ENCODE measurements at places on chromosomes 12 and 14.

DNA sequence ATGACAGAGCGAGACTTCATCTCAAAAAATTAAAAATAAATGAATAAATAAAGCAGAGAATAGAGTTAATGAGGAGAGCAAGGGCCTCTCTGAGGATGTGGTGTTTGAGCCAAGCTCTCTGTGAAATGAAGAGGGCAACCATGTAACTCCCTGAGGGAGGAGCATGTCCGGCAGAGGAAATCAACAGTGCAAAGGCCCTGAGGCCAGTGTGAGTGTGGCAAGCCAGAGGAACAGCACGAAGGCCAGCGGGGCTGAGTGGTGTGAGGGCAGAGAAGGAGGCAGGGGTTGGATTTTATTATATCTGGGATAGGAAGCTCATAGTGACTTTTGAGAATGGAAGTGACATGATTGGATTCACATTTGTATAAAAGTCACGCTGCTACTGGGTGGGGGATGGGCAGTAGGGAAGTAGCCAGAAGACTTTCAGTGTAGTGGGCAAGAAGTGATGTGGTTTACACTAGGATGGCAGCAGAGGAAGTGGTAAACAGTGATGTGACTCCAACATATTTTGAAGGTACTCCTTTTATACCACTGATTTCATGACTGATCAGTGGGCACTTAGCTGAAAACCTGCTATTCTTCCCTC lies 10.3 kb upstream of the LRP1-AS start:
- DNase-seq, result no peak

GRCh38 chr12:113519464-113520307 lies 48.0 kb upstream of the LHX5 start:
- no peak for DNase-seq

DNA sequence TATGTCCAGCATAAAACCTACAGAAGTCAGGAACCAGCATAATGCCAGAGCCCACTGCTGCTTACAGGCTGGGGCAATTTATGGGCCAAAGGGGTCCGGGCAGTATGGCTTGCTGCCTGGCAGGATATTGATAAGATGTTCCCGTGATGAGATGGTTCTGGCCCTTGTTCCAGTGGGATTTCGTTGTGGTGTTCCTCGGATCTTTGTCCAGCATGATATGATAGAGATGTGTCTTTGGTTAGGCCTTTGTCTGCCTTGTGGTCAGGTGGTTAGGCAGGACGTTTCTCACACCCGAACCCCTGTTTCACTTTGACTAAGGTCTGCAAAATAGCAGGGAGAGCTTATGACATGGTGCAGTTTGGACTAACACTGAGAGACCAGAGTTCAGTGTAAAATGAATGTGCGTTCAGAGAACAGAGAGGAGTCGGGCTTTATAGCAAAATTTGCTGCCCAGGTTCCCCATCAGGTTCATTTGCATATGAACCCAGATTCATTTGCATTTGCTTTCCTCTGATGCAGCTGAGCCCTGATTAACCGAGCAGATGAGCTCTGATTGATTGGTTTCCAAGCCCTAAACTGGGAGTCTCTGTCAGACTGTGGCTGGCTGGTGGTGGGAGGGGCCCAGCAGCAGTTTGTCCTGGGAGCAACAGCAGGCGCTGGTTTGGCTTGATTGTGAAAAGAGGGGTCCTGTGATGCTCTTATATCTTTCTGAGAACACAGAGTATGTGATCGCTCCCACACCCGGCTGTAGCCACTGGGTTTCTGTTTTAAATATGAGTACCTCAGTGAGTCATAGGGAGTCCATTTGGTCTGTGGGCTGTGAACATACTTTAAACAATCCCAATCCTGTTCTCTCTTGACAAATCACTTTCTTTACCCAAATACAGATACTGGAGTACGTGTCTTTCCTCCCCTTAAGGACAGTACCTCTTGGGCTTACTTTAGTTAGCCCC lies 156.3 kb upstream of the PZP start:
- DNase-seq, result no peak

DNA sequence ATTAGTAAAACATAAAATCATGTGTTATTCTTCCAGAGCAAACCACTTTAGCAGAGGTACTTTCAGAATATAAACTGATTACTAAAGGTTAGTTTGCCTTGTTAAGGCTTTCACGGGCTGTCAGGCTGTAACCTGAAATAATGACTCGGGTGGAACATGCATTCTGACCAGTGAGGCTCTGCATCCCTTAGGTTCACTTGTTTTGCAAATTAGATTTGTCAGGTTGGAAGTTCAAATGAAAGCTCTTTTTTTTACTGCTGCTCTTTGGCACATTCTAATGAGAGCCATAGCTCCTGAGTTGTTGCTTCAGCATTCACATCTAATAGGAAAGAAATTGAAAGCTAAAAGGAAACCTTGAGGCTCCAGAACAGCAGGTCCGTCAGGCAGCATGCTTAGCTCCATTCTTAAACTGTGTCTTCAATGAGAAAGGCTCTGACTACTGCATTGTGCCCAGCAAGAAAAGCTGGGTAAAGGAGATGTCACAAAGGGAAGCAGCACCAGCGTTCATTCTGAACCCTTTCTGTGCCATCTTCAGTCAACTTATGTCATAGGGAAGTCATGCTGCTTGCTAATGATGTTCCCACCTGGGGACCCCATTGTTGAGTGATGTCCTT lies 445.5 kb upstream of the FBXO33 start:
- DNase-seq, result no peak

DNA sequence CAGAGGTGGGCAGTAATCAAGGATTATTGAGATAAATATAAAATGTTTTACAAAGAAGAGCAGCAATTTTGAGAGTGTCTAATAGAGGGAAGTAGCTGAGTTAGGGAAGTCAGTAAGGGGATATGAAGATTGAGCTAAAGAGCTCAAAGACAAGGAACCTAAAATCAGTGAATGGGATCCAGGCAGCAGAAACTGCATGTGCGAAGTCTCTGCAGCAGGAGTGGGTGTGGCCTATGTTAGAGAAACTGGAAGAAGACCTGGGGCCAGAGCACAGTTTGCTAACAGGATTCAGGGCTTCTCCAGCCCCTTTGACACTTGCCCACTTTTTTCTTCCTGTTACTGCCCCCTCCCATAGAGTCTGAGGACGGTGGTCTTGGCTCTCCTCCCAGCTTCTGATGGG lies 36.3 kb upstream of the PLXNC1 start:
- DNase-seq, result no peak

DNA sequence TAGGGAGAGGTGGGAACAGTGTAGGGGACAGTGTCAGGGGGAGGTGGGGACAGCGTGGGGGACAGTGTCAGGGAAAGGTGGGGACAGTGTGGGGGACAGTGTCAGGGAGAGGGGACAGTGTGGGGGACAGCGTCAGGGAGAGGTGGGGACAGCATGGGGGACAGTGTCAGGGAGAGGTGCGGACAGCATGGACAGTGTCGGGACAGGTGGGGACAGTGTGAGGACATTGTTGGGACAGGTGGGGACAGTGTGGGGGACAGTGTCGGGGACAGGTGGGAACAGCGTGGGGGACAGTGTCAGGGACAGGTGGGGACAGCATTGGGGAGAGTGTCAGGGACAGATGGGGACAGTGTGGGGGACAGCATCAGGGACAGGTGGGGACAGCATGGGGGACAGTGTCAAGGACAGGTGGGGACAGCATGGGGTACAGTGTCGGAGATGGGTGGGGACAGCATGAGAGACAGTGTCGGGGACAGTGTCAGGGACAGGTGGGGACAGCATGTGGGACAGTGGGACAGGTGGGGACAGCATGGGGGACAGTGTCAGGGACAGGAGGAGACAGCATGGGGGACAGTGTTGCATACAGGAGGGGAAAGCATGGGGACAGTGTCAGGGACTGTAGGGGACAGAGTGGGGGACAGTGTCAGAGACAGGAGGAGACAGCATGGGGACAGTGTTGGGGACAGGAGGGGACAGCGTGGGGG lies 139.0 kb downstream of the TMEM121 start:
- DNase-seq, result no peak

DNA sequence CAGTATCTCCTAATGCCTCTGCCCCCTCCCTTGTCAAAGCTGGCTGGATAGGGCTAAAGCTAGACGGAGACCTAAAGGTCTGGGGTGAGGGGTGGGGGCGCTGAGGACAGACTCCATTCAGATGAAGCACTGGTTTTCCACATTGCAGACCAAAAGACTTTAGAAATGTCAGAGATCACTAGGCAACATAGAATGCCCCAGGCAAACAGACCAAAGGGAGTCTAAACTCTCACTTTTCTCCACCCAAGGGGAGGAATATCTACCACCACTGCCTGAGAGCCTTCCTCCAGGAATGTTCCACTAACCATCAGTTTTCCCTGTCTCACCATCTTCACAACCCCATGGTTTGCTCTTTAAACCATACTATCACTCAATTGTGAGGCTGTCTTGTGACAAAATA lies 106.9 kb upstream of the KRAS start:
- no peak for DNase-seq

DNA sequence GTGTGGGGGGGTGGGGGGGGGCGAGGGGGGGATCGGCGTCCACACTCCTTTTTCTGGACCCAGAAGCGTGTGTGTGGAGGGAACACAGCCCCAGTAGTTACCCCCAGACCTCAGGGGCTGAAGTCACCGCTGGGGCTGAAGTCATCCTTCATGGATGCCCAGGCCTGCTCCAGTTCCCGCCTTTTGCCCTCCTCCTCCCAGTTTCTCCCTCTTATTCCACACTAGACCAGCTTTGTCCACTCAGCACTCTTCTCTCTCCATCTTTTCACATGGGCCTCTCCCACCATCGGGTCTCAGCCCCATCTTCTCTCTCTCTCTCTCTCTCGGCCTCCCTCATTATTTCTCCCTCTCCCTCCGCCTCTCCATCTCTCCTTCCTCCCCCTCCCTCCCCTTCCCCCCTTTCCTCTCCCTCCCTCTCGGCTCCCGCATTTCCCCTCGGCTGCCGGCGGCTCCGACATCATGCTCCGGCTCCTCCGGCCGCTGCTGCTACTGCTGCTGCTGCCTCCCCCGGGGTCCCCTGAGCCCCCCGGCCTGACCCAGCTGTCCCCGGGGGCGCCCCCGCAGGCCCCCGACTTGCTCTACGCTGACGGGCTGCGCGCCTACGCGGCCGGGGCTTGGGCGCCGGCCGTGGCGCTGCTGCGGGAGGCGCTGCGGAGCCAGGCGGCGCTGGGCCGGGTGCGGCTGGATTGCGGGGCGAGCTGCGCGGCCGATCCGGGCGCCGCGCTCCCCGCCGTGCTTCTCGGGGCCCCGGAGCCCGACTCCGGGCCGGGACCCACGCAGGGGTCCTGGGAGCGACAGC lies at the start of gene P3H3:
TSS of gene P3H3 (plus strand) at position 426 of the 799 bp plus-strand sequence. CDS start at position 460, 34 bp downstream.
- DNase-seq, result no peak

DNA sequence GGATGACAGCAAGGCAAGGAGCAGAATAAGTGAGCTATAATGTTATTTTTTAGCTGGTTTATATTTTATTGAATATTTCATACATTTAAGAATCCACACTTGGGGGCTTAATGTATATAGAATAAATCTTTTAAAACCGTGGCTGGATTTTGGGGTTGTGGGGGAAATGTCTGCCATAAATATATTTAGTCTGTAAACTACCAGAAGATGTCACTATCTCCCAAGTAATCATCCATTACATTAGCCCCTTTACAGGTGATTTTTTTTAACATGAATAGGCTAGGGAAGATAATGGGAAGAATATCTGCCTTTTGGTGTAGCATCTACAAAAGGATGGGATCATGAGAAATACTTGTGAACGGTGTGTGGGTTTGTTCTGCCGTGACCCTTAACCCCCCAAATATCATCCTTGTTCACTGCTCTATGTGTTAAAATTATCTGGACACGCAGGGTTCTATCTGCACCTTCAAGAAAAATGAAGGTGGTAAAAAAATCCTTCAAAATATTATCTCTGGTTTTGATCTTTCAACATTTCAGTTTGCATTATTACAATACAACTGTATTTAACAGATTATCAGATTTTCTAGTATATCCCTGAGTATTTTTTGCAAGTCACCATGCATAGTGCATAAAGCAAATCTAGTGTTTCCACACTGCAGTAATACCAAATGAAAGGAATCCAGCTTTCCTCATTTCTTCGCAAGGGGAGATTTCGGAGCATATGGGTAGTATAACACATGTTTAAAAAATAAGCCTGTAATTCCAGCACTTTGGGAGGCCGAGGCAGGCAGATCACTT lies 8.0 kb upstream of the SLC17A8 start:
- DNase-seq, result no peak

- DNase-seq, result no peak
Observed at GRCh38 chr14:50521912-50522341, 10.4 kb downstream of the MAP4K5 start.

DNA sequence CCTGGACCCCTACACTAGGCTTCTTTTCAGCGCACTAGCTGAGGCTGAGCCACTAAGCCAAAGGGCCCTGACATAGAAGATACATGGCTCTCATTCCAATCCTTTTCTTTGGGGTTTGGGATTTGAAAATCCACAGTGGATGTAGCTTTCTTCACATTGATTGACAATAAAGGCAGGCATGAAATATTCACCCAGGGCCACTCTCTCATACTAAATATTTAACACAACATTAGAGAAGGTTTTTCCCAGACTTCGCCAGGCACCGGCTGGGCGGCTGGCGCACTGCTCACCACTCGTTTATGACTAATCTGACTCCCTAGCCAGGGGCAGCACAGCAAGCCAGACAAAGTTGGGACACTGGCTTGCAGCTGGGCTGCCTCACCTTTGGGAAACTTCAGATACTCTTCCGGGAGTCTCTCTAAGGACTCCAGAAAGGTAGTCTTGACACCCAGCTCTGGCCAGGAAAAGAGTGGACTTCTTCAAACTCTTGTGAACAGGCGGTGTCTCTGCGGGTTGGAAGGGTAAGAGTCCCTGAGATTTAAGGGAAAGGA lies 699 bp upstream of the HOXC11 start:
- DNase-seq, result no peak

GRCh38 chr14:90522571-90523191 lies 125.9 kb downstream of the CALM1 start:
- peak; percentile 57 for DNase-seq

- no peak for DNase-seq
Observed at GRCh38 chr14:51939755-51940301, 49.5 kb upstream of the RTRAF start.

DNA sequence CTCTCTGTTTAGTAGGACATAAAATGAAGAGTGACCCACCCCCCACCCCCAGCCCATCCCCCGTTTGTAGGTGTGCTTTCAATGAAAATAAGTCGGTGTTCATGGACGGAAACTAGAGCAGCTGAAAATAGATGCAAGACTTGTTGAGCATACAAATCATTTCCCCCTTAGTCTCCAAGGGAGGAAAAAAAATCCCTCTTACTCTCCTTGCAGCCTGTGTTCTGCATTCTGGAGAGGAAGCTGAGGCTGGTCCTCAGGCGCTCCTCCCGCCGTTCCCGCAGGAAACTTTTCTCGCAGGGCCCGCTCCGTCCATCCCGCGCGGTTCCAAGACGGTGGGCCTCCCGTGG lies 259.0 kb upstream of the E2F7 start:
- no peak for DNase-seq

GRCh38 chr14:102037686-102038085 lies 49.2 kb downstream of the HSP90AA1 start:
- DNase-seq, result no peak

GRCh38 chr12:109638735-109639134 lies 65.1 kb downstream of the MVK start:
- DNase-seq, result no peak

DNA sequence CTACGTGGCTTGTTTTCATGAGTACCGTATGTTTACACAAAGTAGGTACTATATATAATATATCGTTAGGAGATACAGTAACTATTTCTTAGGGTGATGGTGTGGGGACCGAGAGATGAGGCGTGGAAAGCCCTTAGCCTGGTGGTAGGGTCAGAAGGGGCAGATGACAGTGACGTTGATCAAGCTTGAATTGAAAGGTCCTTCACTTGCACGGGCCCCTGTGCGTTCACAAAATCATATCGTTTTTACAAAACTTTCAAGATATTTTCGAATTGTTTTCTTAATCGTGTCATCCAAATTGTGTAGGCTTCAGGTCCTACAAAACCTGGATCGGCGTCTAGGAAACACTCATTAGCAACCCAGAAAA lies 881 bp upstream of the SOS2 start:
- DNase-seq, result no peak

- DNase-seq, result no peak
Observed at GRCh38 chr12:78167510-78167909, 336.8 kb downstream of the NAV3 start.

All from NCI-H1436 treated with DMSO at 0.1 percent for 48 hours (cell line).